ENCODE measurements at places on chromosomes 1 and 21.

DNA sequence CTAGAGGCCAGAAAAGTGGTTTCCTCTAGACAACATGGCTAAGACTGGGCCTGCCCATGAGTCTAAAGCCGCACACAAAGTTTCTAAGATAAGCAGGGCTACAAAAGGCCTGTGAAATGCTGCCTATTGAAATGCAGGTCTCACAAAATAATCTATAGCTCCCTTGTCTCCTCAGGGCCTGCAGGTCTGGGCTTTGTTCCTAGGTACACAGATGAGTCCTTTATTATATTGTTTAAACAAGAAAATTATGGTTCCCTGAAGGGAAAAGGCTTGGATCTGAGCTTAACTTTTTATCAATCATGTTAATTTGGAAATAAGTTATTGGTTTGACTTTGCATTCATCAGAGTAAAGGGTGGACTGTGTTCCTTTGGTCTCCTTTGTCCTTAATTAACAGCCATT is 413.4 kb upstream of the BEND5 start:
- no peak for DNase-seq

- no peak for DNase-seq
Measured at GRCh38 chr1:234437423-234438171, 41.4 kb downstream of the TARBP1 start.

GRCh38 chr21:33053951-33054350 is 16.0 kb upstream of the OLIG1 start:
- DNase-seq, result no peak

- DNase-seq, result no peak
Measured at GRCh38 chr1:46617108-46617800, 643 bp upstream of the MOB3C start.

DNA sequence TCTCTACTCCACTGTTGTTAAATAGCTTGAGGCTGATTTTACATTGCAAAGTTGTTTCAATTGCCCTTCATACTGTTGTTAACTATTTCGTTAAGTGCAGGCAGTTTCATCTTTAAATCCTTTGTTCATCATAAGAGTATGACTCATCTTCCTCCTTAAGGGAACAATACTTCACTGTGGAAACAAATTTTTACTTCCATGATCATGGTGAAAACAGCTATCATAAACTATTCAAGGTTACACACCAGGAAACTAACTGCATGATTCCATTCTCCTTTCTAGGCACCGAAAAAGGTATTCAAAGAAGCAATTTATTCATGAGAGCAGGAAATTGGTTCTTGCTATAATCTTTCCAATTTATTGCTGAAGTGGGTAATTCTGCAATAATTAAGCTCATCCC is 593.2 kb downstream of the LRRIQ3 start:
- no peak for DNase-seq

DNA sequence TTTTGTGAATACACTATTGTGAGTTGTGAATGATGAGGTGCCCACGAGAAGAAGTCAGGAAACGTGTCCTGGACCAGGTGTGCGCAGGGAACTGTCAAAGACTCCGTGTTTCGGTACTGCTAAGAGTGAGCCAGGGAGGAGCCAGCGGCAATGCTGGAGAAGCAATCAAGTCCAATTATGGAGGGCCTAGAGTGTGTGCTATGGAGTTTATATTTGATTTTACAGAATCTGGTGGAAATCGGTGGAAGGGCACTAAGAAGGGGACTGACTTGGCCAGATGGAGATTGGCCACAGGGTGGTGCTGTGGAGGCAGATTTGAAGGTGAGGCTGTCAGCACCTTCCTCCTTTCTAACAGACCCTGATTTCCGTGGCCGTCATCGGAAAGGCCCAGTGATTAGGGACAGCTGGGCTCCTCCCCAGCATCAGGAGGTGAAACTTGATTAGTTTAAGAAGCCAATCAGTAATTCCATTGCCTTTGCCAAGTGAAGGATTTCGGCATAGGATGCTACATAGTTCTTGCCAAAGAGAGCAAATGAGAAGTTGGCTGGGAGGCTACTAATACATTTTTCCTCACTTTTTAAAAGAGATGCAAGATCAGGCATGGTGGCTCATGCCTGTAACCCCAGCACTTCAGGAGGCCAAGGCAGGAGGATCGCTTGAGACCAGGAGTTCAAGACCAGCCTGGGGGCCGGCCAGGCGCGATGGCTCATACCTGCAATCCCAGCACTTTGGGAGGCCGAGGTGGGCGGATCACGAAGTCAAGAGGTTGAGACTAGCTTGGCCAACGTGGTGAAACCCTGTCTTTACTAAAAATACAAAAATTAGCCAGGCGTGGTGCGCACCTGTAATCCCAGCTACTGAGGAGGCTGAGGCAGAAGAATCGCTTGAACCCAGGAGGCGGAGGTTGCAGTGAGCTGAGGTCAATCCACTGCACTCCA is 7.0 kb downstream of the PTCH2 start:
- DNase-seq, result peak; percentile 81

- DNase-seq, result no peak
Measured at GRCh38 chr1:231177936-231178335, 16.1 kb downstream of the TRIM67 start.

DNA sequence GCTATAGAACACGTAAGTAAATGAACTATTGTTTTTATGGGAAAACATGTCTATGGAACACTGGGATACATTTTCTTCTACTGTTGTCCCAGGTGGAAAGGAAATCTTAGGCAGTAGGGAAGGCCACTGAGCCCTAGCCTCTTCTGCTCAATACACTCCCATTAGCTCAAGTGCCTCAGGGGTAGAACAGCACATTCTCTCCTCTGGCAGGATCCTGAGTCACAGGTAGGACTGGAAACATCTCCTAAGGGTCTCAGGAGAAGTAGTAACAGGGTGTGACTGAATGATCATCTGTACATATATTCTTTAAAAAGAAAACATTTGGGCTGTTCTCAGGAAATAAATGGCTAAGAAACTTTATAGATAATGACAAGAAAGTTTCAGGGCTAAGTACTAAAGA is 175.6 kb upstream of the ESRRG start:
- DNase-seq, result no peak

DNA sequence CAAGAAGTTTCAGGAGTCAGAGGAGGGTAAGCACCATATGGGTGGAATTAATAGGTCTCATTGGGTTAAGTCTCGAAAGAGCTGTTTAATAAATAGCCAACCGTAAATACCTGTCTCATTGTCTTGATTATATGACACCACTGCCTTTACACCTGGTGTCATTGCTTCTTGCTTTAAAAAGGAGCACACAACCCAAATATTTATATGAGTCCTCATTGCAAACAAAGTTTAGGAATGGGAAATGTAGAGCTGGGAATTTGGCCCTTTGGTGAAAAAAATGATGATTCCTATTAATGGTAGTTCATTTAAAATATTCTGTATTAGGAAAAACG is 2.1 kb downstream of the BACH1 start:
- DNase-seq, result no peak

Data from iPS-NIHi11 (cell line).